ENCODE measurements at places on chromosomes 7 and 10.
A peak's percentile ranks its signal among the peaks of the same experiment; 100 is the strongest.

DNA sequence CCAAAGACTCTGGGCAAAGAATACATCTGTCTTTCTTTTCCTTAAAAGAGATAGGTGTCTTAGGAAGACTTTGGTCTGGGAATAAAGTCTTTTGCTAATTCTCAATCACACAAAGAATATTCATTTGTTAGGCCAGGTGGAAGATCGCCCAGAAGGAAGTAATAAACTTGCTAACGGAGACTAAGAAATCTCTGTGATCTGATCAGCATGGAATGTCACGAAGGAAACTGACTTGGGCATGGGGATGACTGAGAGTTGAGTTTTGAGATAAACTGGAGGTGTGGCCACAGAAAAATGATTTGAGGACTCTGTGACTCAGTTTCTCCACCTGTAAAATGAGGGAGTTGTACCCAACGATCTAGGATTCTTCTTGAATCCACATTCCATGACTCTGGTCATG lies 161.1 kb upstream of the SVIL start:
- no peak for DNase-seq

DNA sequence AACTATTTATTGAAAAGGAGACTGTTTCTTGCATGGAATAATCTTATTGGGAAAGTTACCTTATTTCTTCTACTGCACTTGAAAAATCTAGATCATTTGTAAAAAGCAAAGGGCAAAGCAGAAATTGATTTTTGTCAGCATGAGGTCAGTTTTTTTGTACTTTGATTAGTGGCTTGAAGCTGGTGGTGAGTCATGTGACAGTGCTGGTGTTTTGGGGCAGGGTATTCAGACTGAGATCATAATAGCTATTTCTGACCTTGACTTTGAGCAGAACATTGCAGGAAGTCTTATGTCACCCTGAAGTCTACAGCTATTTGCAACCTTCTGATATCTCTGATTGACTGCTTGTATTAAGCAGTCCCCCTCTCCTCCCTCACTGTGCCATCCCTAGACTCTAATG lies 66.3 kb upstream of the SORCS3 start:
- no peak for DNase-seq

GRCh38 chr7:100598425-100598824 lies 3.7 kb upstream of the PCOLCE start:
- no peak for DNase-seq

- peak; percentile 44 for DNase-seq
These were observed 10.7 kb downstream of the APBB1IP start for GRCh38 chr10:26448706-26449435.

DNA sequence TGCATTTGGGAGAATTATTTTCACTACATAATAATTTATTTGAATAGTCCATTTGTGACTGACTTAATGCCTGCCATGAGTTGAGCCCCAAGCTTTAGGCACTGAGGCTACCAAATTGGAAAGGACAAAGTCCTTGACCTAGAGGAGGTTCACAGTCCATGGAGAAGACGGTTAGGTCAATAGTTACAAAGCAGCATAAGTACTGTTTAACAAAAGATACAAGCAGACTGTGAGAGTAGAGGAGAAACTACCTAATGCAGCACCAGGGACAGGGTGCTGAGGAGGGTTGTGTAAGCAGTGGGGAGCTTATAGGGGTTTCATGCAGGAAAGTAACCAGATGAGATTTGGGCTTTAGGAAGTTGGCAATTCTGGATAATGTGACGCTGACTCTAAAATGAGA lies 139.2 kb downstream of the LCOR start:
- no peak for DNase-seq

DNA sequence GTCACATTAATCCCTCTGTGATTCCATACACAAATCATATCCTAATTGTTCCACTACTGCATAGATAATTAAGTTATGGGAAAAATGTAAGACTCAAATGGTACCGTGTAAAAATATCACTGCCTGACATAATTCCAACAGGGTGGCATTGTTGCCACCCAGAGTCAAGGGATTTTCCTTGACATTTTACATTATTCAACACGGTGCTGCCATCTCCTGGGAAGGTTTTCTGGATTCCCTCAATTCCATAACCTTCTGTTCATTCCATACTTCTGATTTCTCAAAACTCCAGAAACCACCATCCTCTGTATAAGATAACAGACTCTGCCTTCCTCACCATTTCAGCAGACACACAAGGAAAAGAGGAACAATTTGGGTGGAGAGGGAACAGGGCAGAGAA lies 495.9 kb downstream of the XPNPEP1 start:
- no peak for DNase-seq

GRCh38 chr10:121734589-121735045 lies 136.4 kb upstream of the FGFR2 start:
- DNase-seq, result peak; percentile 38

GRCh38 chr10:77738496-77739158 lies 101.0 kb upstream of the KCNMA1 start:
- no peak for DNase-seq

DNA sequence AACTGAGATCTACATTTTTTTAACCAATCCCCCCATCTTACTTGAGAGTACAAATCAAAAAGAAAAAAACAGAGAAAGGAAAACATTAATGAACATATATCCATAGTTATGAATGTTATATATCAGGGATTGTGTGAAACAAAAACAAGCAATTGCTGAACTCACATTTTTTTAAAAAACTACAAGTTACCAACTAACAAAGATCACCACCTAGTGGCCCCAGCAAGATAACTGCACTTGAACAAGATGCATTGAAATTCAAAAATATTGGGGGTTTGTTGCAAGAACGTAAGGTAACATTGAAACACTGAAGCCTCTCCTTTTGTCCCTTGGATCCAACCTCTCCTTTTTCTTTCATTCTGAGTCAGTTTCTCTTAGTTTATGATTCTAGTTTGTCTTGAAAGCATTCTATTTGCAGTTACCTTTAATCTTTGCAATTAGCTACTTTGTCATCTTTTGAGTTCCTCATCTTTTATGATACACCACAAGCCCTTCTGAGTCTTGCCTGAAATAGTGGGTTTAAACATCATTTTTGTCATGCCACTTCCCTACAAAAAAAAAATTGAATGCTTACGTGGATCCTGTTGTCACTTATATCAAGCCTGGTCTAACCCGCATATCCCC lies 87.3 kb upstream of the TES start:
- peak; percentile 67 for DNase-seq

GRCh38 chr7:157139810-157140510 lies 1.2 kb downstream of the UBE3C start:
- peak; percentile 46 for DNase-seq

DNA sequence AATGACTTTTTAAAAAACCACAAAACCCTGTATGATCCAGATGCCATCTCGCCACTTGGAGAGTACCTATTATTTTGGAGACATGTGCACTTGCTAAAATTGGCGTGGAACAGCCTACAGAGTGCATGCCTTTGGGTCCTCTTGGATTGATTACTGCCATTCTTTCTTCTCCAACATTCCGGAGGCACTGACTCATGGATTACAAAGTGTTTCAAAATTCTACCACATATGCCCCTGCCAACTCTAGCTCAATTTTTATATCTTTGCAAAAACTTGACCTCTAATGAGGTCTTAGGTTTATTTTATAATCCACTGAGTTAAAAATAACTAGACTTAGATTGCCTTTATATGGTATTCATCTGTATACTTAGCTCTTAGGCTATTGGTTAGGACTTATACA lies 55.8 kb upstream of the KIF5B start:
- no peak for DNase-seq

GRCh38 chr7:1531263-1531978 lies 919 bp downstream of the MAFK start:
- DNase-seq, result no peak

- no peak for DNase-seq
These were observed 113.2 kb upstream of the GPR26 start for GRCh38 chr10:123552760-123553554.

- DNase-seq, result peak; percentile 70
These were observed 132.7 kb upstream of the RHOBTB1 start for GRCh38 chr10:61076572-61077114.

- no peak for DNase-seq
These were observed 31.4 kb downstream of the NAPEPLD start for GRCh38 chr7:103117465-103117864.

- no peak for DNase-seq
These were observed 90.7 kb downstream of the PARP12 start for GRCh38 chr7:139972029-139972428.

DNA sequence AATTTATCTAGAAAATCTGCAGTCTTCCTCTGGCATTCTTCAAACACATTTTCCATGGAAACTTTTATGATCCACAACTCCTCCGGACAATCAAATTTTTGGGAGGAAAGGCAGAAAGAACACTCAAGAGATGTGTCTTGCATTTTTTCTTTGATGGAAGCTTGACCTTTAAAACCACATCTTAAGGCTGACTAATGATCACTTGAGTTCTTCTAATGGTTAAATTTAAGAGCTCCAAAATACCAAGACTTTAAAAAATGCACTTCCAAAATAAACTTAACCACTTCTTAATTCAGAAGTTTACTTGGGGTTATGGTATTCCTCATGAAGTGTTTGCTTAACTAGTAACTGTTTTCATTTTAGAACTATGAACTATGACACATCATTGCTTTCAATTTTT lies 43.3 kb downstream of the ETV1 start:
- no peak for DNase-seq

GRCh38 chr7:135672560-135673359 lies 10.4 kb downstream of the STMP1 start:
- peak; percentile 59 for DNase-seq

GRCh38 chr7:128831994-128832879 lies 2.0 kb downstream of the FLNC start:
- DNase-seq, result no peak

- DNase-seq, result no peak
These were observed 12.6 kb downstream of the YKT6 start for GRCh38 chr7:44213206-44213876.

- peak; percentile 55 for DNase-seq
These were observed at the start of gene DNAAF5 for GRCh38 chr7:726084-726853. Gene DNAAF5, plus strand, starts transcription at chr7:726699. Its CDS starts 22 bp downstream, at chr7:726721.

DNA sequence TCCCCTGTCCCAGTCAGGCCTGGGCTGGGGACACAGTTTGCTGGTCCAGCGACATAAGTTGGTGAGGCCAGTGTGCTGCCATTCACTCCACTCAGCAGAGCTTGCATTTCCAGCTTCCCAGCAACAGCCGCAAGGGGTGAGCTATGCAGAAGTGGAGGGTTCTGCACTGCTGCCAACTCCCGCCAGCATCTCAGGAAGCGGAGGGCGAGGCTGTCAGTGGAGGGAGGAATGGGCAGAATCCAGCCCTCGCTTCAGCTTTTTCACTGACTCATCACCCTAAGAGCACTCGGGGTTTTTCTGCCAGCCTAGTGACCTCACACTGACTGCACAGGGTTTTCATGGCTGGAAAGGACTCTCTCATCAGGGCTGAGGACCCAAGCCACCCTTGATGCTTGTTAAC lies 625.1 kb upstream of the MKI67 start:
- no peak for DNase-seq

DNA sequence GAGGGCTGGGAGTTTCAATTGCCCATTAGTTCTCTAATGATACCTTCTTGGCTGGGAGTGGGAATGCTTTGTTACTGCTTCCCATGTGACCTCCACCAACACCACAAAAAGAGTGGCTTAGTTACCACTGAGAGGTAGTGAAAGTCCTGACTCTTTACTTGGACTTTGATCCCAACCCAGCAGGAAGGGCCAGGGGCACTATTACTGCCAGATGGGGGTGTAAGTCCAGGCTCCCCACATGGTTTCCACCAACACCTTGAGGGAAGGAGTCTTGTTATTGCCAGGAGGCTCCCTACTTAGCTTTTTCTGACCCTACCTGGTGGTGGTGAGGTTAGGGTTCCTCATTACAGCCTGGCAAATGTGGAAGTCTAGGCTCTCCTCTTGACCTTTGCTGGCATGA lies 11.4 kb downstream of the GGCT start:
- DNase-seq, result no peak

GRCh38 chr10:43754569-43755260 lies 106.0 kb upstream of the ZNF32 start:
- DNase-seq, result no peak

DNA sequence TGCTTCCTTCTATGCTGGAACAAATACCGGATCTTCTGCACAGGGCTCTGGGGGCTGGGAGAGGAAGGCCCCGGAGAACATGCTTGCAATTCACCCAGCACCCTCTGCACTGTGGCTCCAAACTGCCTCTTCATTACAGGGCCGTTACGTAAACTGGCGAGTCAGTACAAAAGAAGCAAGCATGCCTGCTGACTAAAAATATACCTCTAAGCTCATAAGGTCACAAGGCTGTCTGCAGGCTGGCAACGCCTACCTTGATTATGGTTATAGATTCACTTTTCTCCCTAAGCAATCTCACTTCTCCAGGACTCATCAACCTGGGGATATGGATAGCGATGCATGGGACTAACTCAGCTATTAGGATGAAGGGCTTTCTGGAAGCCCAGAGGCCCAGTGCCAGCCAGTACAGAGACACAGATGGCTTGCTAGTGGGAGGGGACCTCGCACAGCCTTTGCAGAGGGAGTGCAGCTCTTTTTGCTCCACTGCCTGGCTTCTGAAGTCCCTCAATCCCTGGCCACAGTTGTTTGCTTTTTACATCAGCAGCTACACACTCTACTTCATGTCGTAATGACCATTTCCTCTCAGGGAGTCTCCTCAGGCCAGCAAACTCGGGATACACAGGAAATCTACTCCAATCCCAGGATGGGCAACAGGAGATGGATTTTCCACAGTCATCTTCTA lies 96.1 kb downstream of the SH3PXD2A start:
- peak; percentile 99 for DNase-seq

DNA sequence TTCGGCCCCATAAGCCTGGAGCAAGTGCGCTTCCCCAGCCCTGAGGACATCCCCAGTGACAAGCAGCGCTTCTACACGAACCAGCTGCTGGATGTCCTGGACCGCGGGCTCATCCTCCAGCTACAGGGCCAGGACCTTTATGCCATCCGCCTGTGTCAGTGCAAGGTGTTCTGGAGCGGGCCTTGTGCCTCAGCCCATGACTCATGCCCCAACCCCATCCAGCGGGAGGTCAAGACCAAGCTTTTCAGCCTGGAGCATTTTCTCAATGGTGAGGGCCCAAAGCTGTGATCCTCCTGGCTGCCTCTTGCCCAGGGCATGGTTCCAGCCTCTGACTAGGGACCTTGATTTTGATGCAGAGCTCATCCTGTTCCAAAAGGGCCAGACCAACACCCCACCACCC lies 10.1 kb downstream of the IRF5 start:
- no peak for DNase-seq

DNA sequence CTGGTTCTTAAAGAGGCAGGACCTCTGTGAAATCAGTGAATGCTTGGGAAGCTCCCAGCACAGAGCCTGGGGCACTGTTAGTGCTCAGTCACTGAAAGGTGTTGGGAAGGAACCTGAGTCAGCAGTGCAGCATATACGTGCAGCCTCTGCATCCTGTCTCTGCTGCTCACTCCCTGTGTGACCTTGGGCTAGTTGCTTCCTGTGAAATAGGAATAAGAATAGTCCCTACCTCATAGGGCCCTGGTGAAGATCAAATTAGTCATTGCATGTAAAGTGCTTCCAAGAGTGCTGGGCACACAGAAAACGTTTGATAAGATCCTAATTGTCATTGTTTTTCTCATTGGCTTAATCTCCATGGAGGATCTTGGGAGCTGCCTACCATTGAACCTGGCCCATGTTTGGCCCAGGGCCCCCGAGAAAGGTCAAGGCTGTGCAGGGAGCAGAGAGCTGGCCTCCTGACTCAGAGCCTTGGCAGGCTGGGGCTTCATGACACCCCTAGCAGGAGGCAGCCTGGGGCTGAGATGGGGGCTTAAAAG lies 73.3 kb upstream of the COL13A1 start:
- DNase-seq, result no peak

GRCh38 chr10:44168478-44168877 lies 216.4 kb downstream of the CXCL12 start:
- no peak for DNase-seq
